Left cardiac atrium (tissue), 4 donors: ENCODE measurements at places on chromosomes 12 and 14. TPM values are rescaled to one million over a fixed set of nuclear protein-coding genes. Genes with fewer than 3 reads are reported as not detected.

- DNase-seq = no peak
Measured at GRCh38 chr14:58659846-58660245, 22.1 kb downstream of the DACT1 start.

The L2HGDH gene
- total RNA-seq = 9.2 TPM

GRCh38 chr12:108847705-108848104, 9.7 kb downstream of the SSH1 start:
- DNase-seq = no peak

GRCh38 chr14:64763085-64763782, 59.0 kb downstream of the PLEKHG3 start:
- no peak for DNase-seq

DNA sequence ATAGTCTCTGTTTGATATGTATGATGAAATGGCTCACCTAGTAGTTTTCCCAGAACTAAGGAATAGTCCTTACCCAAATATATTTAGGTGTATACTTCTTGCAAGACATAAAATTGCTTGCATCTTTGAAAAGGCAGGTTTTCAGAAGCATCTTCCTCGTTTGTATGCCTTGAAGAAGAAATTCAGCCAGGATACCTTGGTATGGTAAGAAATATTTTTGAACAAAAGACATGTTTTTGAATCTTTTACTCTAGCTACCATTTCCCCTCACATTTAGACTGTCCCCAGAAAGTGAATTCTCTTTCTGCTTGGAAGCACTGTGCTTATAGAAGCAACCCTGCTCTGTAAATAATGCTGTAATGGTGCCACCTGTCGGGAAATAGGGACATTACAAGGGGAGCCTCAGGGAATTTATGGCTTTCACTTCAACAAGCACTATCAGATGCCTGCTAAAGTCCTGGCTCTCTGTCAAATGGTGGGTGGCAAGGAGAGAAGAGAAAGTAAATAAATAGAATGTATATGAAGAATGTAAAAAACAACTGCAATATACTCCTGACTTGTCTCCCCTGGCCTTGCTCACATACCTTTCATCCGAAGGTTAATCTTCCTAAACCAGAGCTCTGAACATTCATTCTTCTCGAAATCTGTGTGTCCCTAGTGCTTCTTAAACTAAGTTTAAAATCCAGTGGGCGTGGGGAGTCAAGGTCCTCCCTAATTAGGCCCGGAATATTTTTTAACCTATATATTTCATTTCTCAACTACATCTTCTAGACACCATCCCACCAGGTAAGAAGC, 6.1 kb downstream of the CCDC184 start:
- peak; percentile 49 for DNase-seq

DNA sequence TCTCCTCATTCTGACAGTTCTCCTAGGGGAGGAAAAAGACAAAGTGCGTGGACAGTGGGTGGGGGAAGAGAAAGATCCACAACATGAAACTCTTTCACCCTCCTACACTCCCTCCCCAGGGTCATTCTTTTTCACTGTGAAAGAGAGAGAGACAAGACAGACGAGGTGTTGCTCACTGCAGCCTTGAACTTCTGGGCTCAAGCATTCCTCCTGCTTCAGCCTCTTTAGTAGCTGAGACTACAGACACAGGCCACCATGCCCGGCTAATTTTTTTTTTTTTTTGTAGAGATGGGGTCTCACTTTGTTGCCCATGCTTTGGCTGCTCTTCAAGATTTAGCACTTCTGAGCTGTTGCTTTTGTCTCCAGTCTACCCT, 2.7 kb downstream of the GPX2 start:
- DNase-seq = no peak

- no peak for DNase-seq
Measured at GRCh38 chr14:63840981-63841380, 11.8 kb upstream of the SYNE2 start.

The MYO1H gene
- total RNA-seq = 2.0 TPM

The HELB gene
- 2.2 TPM for total RNA-seq

DNA sequence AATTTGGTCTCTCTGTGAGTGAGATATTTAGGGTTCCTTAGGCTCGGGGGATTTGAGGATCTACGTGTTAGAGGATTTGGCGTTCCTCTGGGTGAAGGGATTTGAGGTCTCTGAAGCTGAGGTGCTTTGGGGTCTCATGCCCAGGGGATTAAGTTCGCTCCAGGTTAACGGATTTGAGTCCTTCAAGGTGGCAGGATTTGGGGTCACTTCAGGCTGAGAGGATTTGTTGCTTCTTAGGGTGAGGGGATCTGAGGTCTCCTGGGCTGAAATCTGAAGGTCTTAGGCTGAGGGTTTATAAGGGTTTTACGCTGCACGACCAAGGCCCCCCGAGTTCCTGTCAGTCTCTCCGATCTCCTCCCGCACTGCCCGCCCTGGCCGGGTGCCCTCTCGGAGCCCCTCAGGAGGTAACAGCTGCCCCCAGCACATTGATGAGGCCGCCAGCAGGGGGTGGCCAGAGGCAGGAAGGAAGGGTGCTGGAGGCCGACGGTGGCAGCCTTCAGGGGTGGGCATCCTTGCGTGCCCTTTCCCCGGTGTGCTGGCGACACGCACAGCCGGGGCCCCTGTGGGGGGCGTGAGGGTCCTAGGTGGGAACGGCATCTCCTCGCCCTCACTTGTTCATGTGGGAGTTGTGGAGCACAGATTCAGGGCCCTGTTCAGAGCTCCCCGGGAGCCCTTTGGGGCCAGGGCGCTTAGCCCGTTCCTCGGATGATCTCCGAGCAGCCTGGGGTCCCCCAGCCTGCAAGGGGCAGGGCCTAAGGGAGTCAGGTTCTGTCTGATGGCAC, 14.3 kb downstream of the CEP170B start:
- peak; percentile 10 for DNase-seq

DNA sequence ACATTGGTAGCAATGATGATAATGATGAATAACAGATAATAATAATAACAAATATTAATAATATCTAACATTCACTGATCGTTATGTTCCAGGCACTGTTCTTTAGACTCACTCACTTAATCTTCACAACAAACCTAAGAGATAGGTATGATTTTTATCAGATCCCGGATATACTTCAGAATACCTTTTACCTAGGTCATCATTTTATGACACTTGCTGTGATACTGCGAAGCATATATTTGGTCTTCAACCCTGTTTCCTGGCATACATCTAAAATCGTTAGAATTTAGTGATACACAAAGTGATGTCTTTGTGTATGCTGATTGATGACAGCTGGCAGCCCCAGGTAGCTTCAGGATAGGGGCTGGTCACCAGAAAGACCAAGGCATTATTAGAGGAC, 46.1 kb downstream of the SLC41A2 start:
- DNase-seq = no peak

GRCh38 chr12:124415064-124415463, 120.2 kb downstream of the RFLNA start:
- DNase-seq = no peak

GRCh38 chr12:118098911-118099671, 4.7 kb downstream of the VSIG10 start:
- DNase-seq = no peak

DNA sequence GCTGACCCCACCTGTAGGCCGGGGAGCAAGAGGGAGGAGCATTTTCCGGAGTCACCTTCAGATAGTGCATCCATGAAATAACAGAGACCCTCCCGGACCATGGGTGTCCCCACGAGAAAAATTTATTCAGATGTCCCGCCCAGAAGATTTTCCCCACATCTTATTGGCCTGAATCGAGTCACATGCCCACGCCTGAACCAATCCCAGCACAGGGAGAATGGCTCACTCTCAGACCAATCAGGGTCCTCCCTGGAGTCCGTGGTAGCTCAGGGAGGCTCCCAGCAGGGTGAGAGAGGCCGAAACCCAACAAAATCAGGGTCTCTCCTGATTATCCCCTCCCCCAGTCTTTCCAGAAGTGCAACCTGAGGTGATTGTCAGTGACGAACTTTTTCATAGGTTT, 16.4 kb upstream of the NCOR2 start:
- DNase-seq = no peak

GRCh38 chr14:42508209-42508946, 901.7 kb downstream of the LRFN5 start:
- no peak for DNase-seq

DNA sequence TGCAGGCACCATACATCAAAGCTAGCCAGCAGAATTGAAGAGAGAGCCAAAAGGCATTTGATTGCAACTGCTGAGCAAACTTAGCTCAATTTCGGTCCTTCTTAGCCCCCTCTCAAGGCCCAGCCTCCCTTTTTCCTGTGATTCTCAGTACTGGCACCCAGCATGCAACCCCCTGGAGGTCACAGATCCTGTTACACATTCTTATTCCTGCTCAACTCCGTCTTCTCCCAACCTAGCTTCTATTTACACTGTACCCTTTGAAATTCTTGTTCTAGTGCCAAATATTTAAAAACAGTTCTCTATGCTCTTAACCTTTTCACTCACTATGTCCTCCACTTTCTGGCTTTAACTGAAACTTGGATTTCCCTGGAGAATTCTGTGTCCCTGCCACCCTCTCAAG, 131.3 kb upstream of the CPSF6 start:
- no peak for DNase-seq
